Kasumi-1 (cell line): ENCODE measurements at places on chromosomes 1 and 21.

DNA sequence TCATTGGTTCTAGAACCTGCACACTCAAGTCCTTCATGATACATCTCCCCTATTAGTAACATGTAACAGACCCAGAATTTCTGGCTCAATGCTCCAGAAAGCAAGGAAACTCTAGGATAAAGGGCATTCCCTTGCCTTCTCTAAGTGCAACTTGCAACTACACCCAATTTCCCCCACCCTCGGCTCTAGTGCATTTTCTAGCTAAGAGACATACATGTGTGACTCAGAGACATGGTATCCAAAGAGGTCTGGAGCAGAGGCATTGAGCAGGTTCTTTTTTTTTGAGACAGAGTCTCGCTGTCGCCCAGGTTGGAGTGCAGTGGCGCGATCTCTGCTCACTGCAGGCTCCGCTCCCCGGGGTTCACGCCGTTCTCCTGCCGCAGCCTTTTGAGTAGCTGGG lies 132.9 kb downstream of the ZC3H11B start:
- DNase-seq, result no peak

- no peak for DNase-seq
Observed at GRCh38 chr1:27689423-27690173, 17.6 kb upstream of the IFI6 start.

- peak; percentile 60 for DNase-seq
Observed at GRCh38 chr1:238191170-238191569, 300.4 kb upstream of the ZP4 start.

DNA sequence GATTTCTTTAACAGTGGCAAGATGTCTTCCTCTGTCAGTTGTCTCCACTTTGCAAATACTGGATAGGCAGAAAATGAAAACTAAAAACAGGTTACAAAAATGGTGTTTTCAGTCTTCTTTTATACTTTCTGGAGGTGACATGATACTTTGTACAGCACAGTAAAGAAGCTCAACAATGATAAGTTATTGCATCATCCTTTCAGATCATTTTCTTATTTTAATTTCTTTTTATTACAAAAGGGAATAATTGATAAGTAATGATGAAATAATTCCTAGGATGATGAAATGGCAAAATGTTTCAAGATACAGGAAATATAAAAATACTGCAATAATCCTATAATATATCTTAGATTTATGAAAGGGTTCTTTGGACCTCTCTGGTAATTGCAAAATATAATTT lies 16.5 kb downstream of the GORAB start:
- DNase-seq, result no peak

GRCh38 chr21:14900611-14901010 lies 164.2 kb downstream of the NRIP1 start:
- DNase-seq, result no peak

DNA sequence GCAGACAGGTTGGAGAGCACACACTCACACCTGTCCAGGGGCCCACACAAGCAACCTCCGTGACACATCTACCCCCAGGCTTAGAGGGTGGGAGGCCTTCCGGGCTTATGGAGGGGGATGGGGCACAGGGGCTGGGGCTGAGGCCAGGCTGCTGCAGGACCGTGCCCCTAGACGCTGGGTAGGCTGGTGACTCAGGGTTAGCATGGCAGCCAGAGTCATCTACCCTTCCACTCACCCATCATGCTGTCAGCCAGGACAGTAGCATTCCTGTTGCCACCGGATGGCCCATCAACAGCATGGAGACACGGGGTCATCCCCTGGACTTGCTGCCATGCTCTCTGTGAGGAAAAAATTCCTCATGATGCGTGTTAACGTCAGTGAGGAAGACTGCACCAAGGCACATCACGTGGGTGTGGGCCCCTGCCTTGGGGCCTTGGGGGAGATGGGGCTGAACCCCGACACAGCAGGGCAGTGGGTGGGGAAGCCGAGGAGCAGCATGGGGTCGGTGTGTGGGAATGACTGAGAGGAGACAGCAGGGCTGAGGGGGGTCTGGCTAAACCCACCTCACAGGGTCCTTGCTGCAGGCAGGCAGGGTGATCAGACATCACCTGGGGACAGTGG lies 52.8 kb downstream of the WNT9A start:
- DNase-seq, result no peak

DNA sequence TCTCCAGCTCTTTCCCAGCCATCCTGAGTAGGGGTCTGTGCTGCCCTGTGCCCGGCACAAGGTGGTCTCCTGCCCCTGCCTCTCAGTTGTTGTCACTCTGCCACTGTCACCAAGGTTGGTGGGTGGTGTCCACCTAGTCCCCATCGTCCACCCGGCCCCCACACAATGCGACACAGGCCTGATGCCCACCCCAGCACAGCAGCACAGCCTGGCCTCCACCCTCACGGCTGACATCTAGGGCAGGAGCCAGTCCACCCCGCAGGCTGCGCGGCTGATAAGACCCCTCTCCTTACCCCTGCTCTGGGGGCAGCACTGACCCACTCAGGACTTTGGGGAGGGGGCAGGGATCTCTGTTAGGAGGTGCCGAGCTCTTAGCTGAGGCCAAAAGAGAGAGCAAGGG lies 198.3 kb downstream of the LIPI start:
- DNase-seq, result no peak

DNA sequence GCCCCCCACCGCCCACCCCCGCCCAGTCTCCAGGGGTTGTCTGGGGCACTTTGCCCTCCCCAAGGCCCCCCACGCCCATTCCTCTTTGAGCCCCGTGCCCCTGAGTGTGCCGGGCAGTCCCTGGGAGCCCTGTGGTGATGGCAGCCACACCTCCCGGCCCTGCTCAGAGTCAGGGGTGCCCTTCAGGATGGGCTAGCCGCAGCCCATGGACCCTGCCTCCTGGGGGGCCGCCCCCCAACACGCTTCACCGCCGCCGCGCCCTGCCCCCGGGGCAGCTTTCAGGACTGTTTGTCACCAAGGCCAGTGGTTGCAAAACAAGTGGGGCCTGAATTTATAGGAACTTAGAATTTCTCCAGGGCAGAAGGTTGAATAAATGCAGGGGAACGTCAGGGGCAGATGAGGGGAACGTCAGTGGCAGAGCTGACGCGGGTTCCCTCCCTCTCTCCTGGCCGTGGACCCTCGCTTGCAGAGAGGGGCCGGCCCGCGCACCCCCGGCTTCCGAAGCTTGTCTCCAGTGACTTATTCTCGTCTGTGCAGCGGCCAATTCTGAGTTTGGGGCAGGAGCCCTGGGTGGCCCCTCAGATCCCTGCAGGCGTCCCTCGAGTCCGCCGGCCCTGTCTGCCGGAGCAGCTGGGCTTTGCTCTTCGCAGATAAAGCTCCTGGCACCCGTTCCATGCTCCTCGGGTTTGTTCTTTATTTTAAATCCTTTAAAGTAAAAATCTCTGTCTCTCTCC lies 41.2 kb upstream of the ADARB1 start:
- no peak for DNase-seq

DNA sequence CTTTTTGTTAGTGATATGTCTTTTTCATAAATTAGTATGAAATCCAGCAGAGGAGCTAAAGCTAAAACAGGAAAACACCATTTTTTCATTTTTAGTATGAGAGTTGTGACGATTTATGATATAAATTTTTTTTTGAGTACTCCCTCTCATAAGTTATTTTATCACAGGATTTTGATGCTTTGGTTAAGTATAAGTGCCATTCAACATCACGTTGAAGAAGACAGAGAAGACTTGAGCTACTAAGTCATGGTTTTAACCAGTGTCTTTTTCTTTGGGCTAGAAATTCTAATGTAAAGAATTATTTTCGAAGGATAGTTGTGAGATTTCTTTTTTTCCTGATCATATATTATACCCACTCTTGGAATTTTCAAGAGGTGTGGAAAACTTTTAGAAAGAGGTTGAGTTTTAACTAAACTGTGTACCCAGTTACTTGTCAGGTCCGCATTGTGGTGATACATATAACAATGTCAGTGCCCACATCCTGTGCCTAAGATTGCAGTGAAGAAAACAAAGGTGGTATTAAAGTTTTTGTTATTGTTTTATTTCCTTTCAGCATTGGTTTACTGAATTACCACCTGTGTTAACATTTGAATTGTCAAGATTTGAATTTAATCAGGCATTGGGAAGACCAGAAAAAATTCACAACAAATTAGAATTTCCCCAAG lies 93.8 kb downstream of the USP25 start:
- DNase-seq, result no peak

DNA sequence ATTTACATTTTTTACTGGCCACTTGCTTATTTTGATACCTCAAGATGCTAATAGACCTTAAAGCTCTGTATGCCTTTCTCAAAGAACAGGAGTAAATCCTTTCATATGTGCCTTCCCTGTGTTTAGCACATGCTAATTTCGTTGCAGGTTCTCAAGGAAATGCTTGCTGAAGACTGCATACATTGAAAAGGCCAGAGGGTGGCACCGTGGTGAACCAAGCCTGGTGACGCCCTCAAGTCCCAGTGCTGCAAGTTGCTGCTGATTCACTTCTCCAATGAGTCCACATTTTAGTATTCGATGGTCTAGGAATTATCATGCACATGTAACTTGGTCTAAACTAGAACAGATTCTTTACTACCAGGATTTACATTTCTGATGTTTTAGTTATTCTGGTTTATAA lies 94.1 kb downstream of the CLDN17 start:
- peak; percentile 42 for DNase-seq

DNA sequence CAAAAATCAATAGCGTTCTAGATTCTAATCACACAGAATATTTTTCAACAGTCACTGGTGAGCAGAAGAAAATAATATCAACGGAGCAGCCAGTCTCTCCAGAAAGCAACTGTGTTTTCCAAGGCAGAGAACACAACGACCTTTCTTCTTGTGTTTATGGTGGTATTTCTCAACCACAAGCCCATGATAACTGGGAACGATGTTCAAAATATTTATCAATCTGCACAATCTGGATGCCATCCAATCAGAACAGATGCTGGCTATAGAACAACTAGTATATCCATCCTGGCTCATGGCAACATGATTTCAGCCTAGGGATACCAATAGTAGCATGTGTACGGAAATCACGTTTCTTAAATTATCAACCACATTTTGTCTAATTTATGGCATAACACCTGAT lies 162.7 kb upstream of the RUNX1 start:
- DNase-seq, result no peak

DNA sequence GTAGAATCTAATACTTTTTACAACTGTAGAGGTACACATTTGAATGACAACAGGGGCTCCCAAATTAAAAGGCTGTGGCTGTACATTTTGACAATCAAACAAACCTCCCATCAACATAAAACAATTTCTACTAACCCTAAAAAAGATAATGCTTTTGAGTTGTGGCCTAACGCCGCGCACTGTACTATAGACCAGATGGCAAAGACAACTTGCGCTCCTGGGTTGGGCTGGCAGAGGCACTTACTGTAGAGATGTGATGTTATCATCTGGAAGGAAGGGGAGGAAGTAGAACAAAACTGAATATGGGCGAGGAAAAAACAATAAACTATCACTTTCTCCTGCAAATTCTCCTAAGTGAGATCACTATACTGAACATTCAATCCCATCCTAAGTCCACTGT lies 26.1 kb downstream of the SPRTN start:
- no peak for DNase-seq

DNA sequence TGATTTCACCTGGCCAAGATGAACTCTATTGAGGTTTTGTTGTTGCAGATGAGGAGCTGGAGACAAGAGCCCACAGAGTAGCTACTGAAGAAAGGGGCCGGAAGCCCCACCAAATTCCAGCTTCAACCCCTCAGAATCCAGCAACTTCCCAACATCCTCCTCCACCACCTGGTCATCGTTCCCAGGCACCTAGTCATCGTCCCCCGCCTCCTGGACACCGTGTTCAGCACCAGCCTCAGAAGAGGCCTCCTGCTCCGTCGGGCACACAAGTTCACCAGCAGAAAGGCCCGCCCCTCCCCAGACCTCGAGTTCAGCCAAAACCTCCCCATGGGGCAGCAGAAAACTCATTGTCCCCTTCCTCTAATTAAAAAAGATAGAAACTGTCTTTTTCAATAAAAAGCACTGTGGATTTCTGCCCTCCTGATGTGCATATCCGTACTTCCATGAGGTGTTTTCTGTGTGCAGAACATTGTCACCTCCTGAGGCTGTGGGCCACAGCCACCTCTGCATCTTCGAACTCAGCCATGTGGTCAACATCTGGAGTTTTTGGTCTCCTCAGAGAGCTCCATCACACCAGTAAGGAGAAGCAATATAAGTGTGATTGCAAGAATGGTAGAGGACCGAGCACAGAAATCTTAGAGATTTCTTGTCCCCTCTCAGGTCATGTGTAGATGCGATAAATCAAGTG lies 14.3 kb downstream of the CD2 start:
- DNase-seq, result no peak

- DNase-seq, result no peak
Observed at GRCh38 chr1:64060611-64061302, 142.7 kb upstream of the UBE2U start.

GRCh38 chr1:150281221-150281757 lies 1.1 kb upstream of the CIART start:
- DNase-seq, result peak; percentile 94

GRCh38 chr1:25917996-25918395 lies 11.8 kb upstream of the STMN1 start:
- DNase-seq, result no peak

- DNase-seq, result no peak
Observed at GRCh38 chr1:48858200-48858920, 81.7 kb upstream of the BEND5 start.

DNA sequence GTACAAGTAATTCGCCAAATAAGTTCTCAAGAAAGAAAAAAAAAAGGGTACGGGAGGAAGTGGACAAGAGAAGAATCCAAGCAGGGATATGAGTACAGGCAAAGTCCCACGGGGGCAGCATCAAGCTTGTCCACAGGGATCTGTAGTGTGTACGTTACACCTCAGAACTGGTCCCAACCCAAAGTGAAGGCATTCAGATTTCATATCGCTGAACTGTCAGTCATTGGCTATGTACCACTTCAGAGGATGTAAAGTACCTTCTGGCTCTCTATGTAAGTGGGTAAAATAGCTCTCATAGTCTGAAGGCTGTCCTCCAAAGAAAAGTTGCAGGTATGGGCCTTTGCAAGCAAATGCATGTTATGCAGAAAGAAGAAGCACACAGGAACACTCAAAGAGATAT lies 8.1 kb upstream of the CLCA4 start:
- DNase-seq, result no peak

- no peak for DNase-seq
Observed at GRCh38 chr1:154729031-154729442, 121.1 kb upstream of the ADAR start.

GRCh38 chr21:18147678-18148077 lies 97.0 kb upstream of the CHODL start:
- DNase-seq, result no peak

- no peak for DNase-seq
Observed at GRCh38 chr1:184428604-184429003, 41.8 kb downstream of the C1orf21 start.
